Activated T-helper 1 cell treated with anti-CD3 and anti-CD28 coated beads, Interleukin-12 subunit alpha, Interleukin-12 subunit beta, Interleukin-2, Interleukin-4 antibody, amounts not matched to agents 30 ng/mL and 10 ng/mL and 1 ng/mL, durations not matched to agents 14 hours and 24 hours and 36 hours (primary cell): ENCODE measurements at places on chromosomes 3 and 15.

- DNase-seq = no peak
Measured at GRCh38 chr3:119292666-119293065, 1.5 kb upstream of the ARHGAP31 start.

DNA sequence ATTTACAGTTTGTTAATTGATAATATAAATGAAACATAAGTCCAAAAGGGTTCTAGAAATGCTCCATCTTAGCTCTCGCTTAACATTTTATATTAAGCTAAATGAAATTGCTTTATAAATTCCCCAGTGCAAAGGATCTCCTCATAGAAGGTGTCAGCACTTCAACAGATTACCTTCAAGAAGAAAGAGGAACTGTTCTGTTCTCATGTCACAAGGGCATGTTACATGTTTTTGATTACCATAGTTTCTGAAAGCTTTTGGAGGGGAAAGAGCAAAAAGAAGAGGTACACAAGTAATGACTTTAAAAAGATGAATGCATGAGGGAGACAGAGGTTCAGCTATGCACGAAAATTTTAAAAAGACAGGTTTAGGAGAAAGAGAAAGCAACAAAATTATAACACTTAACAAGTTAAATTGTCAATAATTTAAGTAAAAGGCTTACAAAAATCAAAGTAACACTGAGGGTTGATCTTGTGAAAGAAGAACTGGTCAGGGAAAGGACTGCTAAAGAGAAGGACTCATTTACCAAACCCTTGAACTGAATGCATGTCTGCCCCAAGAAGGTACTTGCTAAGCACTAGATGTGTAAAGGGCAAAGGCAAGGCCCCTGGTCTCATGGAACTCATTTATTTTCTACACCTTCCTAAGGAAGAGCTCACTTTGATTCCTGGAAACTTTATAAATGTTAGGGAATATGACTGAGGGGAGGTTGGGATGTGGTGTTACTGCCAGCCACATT, 45.1 kb downstream of the CCDC191 start:
- DNase-seq = no peak

GRCh38 chr3:196440696-196441095, 8.5 kb upstream of the UBXN7 start:
- no peak for DNase-seq

DNA sequence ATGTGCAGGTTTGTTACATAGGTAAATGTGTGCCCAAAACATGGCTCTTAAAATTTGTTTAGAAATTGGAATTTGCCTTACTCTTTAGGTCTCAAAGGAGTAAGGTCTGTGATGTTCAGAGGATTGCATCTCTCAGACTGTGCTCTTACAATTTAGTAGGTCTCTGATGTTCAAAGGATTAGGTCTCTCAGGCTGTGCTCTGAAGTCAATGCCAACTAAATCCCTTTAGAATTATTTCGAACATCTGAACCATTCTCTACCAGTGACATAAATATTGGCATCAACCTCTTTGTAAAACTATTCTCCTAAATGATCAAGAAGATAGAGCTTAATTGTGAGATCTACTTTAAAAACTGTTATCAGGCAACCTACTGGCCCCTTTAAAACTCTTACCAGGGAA, at the start of gene OR5K1:
TSS of gene OR5K1 (plus strand) at position 301 of the 400 bp plus-strand sequence. CDS start 6,376 bp downstream, outside the sequence.
- DNase-seq = no peak

DNA sequence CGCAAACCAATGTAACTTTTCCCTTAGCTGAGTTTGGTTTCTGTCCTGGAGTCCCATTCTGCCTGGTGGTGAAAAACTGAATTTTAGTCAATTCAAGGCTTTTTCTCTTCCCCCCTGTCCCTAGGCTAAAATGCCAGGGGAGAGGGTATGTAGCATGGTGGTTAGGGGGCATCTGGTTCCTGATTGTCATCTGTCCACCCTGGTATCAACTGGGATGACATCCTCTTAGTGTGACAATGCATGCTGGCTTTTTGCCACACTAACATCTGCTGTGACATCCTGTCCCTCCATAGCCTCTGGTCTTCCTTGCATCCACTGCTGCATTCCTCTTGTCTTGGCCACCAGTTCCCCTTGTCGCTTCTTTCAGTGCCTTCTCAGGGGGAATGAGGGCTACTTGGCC, 73.7 kb downstream of the ABHD5 start:
- DNase-seq = no peak

DNA sequence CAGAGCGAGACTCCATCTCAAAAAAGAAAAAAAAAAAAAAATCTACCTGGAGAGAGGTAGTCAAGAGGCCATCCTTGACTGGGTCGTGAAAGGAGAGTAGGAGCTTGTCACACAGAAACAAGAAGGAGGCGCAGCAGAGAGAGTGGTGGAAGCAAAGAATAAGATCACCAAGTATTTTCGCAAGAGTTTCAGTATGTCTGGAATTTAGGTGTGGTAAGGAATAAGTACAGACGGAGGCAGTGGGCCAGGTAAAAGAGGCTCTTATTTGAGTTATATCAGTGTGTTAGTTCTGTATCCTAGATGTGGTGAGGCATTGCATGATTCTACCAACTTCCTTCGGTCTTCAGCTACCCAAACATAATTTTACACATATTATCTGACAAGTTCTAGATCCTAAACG, 14.6 kb upstream of the ATP10A start:
- DNase-seq = no peak

GRCh38 chr3:175475765-175476164, 616.6 kb downstream of the NAALADL2 start:
- DNase-seq = no peak

- DNase-seq = no peak
Measured at GRCh38 chr15:29048011-29048410, 162.2 kb downstream of the APBA2 start.

DNA sequence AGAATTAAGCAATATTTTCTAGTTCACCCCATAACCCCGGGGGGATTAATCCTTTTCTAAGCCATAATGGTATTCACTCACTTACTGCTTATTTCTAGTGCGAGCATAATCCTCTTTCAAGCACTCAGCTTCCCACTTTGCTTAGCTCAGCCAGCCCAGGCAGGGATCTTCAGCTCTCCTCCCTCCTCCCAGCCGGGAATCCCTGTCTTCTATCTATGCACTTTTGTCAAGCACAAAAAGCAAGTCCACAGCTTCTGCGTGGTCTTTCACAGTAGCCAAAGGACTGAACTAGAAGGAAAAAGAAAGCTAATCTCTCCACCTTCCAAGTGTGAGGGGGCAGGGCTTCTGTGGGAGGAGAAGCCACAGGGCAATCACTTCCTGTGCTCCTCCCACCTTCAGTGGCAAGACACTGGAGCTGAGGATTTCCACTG, 62.8 kb downstream of the PEX5L start:
- DNase-seq = no peak

DNA sequence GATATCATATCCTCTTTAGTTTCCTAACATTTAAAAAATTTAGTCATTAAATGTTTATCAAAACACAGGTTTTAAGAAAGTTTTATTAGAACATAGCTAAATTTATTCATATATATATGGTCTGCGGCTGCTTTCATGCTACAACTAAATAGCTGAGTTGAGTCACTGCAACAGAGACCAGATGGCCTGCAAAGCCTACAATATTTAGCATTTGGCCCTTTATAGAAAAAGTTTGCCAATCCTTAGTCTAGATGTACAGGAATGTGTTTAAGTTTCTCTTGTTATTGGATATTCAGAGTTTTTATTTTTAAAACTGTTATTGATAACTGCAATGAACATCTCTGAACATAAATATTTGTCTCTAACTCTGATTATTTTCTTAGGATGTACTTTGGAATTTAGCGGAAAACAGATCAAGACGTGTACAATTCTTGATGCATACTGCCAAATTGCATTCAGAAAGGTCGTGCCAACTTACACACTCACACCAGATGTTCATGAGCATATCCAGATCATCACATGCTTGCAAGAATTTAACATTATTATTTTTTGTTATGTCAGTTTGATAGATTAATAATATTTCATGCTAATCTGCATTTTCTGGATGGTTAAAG, 157.9 kb downstream of the STAC start:
- no peak for DNase-seq

DNA sequence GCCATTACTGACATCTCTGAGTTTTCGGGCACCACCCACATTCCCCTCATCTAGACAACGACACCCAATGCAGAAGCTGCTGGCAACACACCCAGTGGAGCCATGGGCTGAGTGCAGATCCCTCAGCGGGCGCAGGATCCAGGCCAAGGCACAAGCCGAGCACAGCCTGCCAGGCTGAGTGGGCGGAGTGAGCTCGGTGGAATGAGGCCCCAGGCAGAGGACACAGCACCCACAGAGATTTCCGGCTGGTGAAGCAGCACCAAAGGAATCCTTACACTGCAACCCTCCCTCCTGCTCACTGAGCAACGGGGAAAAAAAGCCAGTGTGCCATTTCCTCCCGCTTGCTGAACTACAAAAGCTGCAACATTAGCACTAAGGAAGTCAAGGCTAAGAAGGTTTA, 34.3 kb downstream of the ZMAT3 start:
- DNase-seq = peak; percentile 51

DNA sequence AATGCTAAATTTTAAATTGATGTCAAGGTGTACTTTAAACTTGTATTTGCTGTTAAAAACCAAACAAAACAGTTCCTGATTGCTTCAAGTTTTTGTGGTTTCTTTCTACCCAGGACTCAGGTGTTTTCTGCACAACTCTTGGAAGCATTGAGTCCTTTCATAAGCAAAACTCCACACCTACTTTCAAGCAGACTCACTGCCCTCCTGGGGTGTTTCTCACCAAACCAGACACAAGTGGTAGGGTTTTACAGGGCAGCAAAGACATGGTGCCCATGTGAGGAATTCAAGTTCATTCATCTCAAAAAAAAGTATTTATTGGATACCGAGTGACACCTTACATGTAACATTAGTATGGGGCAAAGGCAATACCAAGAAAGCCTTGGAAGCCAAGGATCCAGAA, 146.7 kb upstream of the BNIP2 start:
- no peak for DNase-seq

- DNase-seq = no peak
Measured at GRCh38 chr3:101954361-101954760, 105.0 kb downstream of the NFKBIZ start.

DNA sequence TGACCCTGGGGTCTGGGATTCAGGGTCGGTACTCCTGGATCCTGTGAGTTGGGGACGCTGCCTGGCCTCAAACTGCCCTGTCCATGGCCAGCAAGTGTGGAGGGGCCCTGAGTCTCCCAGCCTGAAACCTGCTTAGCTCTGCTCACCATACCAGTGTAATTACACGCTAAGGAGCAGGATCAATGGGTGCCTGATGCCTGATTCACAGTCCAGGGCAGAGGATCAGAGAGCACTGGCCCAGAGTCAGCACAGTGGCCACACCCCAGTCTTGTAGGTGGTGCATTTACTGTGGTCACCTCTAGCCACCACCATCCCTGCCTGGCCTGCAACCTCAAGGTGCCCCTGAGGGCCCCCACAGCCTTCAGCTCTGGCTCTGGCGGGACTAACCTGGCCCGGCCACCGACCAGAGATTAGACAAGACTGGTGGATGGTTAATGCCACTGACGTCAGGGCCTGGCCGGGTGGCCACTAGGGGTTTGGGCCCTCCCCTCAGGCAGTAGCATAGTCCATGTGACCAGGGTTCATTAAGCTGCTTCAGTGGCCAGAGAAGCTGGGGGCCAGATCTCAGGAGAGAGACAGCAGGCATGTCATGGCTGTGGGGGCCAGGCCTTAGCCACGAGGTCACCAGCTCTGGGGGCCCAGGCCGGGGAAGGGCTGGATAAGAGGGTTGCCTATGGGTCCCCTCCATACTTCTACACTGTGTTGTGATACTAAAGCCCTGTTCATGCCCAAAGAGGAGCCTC, 3.3 kb upstream of the SLC38A3 start:
- DNase-seq = no peak

- no peak for DNase-seq
Measured at GRCh38 chr15:38111070-38111469, 141.6 kb upstream of the SPRED1 start.

DNA sequence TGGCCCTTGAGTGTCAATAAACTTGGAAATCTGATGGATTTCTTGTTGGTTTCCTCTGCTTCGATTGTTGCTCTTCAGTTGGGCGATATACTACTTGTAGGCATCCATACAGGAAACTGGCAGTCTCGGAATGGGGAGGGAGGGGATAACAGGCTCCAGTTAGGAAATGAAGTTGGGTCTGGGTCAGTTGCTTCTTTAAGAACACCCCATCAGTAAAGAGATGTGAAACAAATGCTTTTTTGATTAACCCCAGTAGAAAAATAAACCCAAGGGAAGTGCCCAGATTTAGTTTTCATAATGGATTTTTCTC, 681 bp downstream of the CHMP2B start:
- DNase-seq = no peak

DNA sequence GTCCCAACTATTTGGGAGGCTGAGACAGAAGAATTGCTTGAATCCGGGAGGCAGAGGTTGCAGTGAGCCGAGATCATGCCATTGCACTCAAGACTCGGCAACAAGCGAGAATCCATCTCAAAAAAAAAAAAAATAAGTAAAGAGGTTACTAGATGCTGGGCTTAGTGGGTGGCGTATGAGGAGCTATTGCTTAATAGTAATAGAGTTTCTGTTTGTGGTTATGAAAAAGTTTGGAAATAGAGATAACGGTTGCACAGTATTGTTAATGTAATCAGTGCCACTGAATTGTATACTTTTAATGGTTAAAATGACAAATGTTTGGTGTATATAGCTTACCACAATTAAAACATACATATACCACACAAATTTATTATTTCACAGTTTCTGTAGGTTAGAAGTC, 14.7 kb upstream of the HHATL start:
- DNase-seq = no peak

DNA sequence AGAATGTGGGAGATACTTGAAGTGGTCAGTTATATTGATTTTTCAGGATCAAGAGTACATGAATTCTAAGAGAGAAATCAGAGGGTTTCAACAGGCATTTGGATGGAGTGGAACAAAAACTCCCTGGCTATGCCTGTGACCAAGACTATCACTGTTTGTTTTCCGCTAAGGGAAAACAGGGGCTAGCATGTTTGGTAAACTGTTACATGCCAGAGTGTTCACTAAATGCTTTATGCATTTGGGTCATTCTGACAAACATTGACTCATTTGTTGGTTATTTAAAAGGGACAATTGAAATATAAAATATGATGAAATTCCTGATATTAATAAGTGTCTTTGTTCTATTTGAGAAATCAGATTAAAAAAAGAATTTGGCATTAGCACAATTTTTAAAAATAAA, 603.9 kb upstream of the KCNMB2 start:
- no peak for DNase-seq

DNA sequence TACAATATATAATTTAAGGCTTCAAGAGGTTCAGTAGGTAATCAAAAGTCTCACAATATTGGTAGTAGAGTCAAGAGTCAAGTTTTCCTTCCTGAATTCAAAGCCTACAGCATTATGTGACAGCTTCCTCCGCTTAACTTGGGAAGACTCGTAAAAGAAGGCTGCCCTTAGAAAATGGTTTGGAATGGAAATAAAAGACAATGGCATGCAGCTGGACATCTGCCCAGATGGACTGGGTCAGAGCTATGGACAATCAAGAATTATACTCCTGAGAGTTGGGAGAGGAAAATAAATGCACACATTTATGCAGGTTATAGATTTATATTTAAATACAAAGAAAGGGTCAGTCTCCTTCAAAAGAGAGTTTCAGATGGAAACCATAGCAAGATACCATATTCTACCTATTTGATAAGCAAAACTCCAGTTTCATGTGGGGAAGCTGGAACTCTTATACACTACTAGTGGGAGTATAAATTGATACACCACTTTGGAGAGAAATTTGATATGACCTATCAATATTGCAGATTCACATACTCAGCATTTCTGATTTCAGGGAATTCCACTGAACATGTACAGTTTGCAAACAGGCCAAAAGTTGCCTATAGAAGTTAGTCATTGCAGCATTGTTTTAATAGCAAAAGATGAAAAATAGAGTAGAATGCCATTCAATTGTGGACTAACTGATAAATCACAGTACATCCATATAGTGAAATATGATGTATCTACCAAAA, 6.1 kb downstream of the CRYBG3 start:
- DNase-seq = no peak

- DNase-seq = no peak
Measured at GRCh38 chr3:120163816-120164215, 69.6 kb upstream of the GSK3B start.
